ENCODE measurements at places on chromosomes 11 and 22.
A peak's percentile ranks its signal among the peaks of the same experiment; 100 is the strongest.

DNA sequence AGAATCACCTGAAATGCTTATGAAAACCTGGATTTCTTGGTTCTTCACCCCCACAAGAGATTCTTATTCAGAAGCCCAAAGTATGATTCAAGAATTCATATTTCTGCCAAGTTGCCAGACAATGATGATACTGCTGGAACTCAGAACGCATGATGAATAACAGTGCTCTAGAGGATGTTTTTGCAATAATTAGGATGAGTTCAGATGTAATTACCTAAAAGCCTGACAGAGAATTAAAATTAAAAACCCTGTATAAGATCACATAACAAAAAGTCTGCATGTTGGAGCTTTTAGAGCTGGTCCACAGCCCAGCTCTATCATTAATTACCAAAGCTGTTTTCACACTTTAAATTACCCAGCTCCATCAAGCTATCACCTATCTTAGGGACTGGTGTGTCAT is 211.8 kb downstream of the LUZP2 start:
- DNase-seq: no peak

GRCh38 chr11:75453916-75454655 is 21.1 kb upstream of the KLHL35 start:
- DNase-seq: no peak

DNA sequence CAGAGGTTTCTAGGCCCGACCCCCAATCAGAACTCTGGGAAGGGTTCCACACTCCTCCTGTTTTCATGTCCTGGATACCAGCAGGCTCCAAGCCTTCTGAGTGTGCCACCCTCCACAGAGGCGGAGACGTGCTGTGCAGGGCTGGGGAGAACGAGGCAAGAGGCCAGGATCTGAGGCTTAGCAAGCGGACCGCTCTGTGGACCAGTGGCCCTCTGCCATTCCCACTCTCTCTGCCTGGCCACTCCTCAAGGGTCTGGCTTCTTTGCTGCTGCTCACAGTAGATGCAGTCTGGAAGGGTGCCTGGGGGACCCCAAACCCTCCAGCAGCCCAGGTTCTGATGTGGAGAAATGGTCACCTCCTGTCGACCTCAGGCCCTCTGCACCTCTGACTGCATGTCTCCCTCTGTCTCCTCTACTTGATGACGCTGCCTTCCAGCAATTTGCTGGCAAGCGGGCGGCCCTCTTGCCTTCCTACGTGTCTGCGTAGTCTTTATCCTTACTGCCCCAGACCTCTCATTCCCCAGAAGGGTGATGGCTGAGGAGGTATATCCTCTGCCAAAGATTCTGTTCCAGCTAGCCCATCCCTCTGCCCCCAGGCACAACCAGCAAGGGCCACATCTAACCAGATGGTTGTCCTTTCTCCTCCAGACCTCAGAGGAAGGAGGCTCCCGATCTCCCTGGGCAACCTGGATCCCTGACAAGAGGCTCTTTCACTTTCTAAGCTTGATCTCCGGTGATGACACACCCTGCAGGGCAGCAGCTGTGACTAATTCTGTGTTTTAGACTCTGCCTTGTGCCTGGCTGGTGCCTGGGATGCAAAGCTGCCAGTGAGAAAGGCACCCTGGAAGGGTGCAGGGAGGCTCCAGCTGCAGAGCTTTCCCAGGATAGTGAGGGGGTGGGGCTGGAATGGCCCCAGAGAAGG is 87.3 kb downstream of the NAT10 start:
- DNase-seq: no peak

DNA sequence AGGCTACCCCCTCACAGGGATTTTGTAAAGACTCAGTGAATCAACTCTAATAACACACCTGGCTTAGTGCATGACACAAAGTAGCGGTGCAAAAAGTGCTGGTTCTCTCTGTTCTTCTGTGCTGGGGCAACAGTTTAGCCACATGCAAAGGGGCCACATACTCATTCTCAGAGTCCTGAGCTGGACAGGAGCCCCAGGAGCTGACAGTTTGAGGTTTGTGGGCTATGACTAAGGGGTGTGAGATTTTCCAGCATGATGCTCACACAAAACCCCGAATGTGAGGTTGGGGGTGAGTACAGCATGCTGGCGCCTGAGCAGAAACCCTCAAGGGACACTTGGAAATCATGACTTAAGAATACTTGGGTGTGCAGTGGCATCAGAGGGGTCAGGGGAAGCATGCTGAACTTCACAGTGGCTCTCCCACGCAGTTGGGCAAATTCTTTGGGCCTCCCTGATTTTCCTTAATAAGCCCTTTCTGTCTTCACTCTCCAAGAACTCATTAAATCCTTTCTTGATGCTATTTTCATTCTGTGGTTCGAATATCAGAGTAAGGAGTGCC is 31.0 kb downstream of the TMPRSS5 start:
- DNase-seq: no peak

- no peak for DNase-seq
These were observed 27.5 kb downstream of the MMP27 start for GRCh38 chr11:102678022-102678421.

DNA sequence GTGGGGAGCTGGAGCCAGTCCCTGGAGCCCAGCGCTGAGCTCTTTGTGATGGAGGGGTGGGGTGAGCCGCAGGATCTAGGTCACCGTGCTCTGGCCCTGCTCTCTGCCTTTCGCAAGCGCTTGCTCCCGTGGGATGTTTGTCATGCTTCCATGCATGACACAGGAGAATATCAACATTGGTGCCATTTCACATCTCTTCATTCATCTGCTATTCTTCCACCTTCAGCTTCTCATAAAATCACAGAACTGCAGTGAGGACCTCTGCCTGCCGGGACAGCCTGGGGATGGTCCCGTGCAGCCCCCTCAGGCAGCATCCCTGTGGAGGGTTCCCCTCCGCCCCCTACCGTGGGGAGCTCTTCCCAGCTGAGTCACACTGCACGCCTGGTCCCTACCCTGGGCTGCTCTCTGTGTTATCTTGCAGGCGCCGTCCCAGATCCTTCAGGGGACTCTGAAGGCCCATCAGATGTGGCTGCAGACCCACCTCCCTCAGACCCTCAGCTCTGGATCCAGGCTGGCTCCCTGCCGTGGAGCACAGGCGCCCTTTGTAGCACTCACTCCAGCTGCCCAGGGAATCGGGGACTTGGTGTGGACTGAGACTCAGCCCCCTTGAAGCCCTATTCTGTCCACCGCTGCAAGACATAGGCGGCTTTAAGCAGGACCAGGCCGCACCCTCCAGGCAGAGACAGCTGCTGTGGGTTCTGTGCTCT is 5.1 kb upstream of the SEPTIN5 start:
- no peak for DNase-seq

DNA sequence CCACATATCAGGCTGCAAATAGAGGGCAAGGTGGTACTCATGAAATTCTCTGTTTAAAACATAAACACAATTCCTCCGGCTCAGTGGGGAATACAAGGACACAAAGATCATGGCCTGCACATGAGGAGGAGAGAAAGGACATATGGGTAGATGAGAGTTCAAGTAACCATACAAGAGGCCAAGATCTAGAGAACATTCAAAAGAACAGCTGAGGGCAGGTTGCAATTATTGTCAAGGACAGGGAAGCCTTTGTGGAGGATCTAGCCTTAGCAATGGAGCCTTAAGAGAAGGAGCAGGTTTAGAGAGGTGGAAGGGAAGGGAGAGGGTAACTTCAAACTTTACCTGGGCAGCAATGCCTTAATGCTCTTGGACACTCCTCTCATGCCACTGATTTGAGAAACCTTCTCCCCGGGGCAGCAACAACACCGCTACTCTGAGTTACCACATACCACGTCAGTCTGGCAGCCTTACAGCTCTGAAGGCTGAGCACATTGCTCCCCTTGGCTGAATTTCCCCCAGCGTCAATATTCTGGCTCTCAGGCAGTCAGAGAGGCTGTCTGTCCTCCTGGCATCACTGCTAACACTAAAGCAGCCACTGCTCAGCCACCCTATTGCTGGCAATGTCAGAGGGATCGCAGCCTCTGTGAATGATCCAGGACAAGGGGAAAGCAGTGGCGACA is 55.5 kb downstream of the CLPB start:
- DNase-seq: no peak

GRCh38 chr11:116504541-116505297 is 268.1 kb downstream of the BUD13 start:
- no peak for DNase-seq

DNA sequence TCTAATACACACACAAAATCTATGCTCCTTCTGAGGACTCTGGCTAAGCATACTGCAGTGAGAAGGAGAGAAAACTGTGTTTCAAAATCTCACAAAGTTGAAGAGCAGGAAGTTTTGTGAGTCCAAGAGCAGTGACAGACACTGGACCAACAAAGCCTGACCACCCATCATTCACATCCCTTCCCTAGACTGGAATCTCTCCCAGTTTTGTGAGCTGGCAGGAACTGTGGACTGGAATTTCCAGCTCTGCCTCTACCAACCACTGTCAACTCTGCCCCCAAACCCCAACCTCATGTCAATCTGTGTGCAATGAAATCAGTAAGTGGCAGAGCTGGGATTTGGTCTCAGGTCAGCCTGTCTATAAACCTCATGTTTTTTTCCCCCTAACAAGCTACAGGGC is 112.6 kb downstream of the ARL14EP start:
- no peak for DNase-seq

- DNase-seq: no peak
These were observed 19.0 kb upstream of the PRODH start for GRCh38 chr22:18954990-18955571.

- DNase-seq: no peak
These were observed 35.0 kb downstream of the GRIK4 start for GRCh38 chr11:120546312-120547205.

DNA sequence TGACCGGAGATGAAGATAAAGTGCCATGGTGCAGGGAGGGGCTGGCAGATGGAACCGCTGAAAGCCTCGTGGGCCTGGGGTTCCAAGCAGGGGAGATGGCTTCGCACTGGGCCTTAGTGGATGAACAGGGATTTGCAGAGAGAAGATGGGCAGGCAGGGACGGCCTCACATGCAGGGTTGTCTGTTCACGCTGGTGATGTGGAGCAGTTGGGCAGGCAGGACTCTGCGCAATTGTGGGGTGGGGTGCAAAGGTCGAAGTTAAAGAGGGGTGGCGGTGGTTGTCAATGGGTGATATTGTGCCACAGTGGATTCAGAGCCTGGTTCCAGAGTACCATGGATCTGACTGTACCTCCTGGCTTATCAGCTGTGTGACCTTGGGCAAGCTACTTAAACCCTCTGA is 7.9 kb downstream of the MB start:
- DNase-seq: no peak

- no peak for DNase-seq
These were observed 1235.7 kb downstream of the BRD1 start for GRCh38 chr22:48592066-48592345.

GRCh38 chr11:45180848-45181192 is 34.4 kb downstream of the PRDM11 start:
- peak; percentile 17 for DNase-seq

DNA sequence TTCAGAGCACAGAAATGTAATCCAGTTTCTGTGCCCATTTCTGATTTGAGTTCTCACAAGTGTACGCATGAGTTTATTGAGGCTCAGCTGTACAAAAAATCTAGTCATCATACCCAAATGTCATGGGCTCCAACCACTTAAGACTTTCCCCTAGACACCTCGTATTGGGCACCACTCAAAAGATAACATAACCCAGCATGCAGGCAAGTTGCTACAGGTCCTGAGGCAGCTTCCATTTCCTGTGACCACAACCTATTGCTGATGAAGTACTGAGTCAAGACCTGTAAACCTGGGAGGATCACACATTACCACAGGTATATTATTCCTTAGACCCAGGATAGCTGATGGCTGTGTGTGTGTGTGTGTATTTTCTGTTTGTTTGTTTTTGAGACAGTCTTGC is 95.2 kb downstream of the MRTFA start:
- no peak for DNase-seq

GRCh38 chr11:126915430-126915829 is 85.1 kb downstream of the KIRREL3 start:
- DNase-seq: no peak

DNA sequence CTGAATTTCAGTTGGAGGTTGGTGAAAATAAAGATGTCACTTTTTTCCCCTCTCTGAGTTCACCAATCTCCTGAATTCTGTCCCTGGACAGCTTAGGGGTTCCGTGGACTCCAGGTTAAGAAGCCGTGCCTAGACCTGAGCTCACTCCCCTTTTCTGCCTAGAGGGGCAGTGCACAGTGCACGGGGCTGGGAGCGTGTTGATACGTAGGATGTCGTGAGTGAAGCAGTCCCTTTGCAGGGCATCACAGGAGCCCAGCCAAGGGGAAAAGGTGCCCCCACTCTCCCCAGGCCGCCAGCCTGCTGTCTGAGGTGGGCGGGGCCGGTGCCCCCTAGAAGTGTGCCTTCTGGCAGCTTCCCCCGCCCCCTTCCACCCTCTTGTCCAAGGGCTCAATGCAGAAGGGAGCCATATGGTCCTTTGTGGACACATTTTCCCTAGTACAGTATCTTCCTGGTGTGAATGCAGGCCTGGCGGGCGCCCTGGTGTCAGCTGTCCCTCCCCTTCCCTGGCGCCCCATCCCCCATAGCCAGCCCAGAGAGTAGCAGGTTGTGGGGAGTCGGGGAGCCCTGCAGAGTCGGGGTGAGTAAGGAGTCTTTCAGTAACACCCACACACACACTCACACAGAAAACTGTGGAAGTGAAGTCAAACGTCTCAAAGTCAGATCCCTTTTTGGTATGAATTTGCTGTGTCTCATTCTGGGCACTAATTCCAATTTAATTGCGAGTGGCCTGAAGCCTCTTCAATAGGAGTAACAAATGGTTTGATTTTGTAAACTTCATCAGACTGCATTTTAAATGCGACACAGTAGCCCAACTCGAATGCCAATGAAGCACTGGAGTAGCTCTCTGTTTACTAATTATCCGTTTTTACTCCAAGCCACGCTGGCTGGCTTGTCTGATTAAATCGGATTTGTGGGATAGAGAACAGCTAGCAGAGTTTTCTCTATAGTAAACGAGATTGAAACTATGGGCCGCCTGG is 67.5 kb upstream of the NNMT start:
- DNase-seq: no peak

GRCh38 chr11:129695571-129696308 is 119.9 kb upstream of the TMEM45B start:
- peak; percentile 45 for DNase-seq

DNA sequence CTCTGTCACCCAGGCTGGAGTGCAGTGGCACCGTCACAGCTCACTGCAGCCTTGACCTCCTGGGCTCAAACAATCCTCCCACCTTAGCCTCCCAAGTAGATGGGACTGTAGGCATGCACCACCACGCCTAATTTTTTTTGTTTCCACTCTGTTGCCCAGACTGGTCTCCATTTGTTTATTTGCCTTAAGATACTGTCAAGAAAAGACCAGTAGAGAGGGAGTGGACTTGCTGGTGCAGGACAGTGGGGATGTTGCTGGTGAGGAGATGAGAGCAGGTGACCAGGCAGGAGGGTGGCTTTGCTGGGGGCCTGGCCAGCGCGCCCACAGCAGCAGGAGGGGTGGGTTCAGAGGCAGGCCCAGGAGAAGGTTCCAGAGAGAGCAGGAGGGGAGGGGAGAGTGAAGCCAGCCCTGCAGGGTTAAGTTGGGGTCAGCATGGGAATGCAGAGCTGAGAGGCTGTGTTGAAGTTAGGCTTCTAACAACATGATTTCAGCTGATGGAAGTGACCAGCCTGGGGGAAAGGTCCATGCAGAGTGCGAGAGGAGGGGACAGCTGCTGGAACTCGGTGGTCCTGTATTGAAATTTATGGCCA is 35.8 kb downstream of the NADSYN1 start:
- DNase-seq: no peak

GRCh38 chr11:12266943-12267342 is 110.4 kb upstream of the PARVA start:
- no peak for DNase-seq

All from activated T-helper 1 cell treated with Interleukin-2 at 50 U/mL for 16 hours (primary cell).